ENCODE measurements at places on chromosomes 7 and 10. TPM values are rescaled to one million over a fixed set of nuclear protein-coding genes. Genes with fewer than 3 reads are reported as not detected.

The PIK3CG gene
- 0.50 TPM for total RNA-seq

The FAM149B1 gene
- total RNA-seq, result 11.4 TPM

The NOS3 gene
- 3.1 TPM for total RNA-seq

The NANOS1 gene
- total RNA-seq, result 0.88 TPM

The EPHA1 gene
- total RNA-seq, result 27.5 TPM

The A1CF gene
- total RNA-seq, result not detected

The MARVELD1 gene
- total RNA-seq, result 37.2 TPM

The SLC26A3 gene
- not detected for total RNA-seq

The ZNF239 gene
- total RNA-seq, result 8.4 TPM

The TRPV6 gene
- total RNA-seq, result 7.6 TPM

The EN2 gene
- total RNA-seq, result 0.07 TPM

The LIPK gene
- not detected for total RNA-seq

The RAMP3 gene
- not detected for total RNA-seq

The ANLN gene
- total RNA-seq, result 15.4 TPM

The HOXA5 gene
- total RNA-seq, result 19.1 TPM

The BMPER gene
- 0.14 TPM for total RNA-seq

The ITGB8 gene
- 104 TPM for total RNA-seq

The SSC4D gene
- total RNA-seq, result 6.4 TPM

The DRGX gene
- not detected for total RNA-seq

The CYP2C19 gene
- total RNA-seq, result not detected

The ANKRD30A gene
- total RNA-seq, result not detected

The VWC2 gene
- under 0.01 TPM for total RNA-seq

The PNLIPRP2 gene
- not detected for total RNA-seq

The HTR5A gene
- not detected for total RNA-seq

The UPP1 gene
- total RNA-seq, result 421 TPM
